ENCODE measurements at places on chromosomes 6 and 20.

GRCh38 chr20:51426718-51427650 lies 115.5 kb downstream of the NFATC2 start:
- DNase-seq: no peak

- DNase-seq: no peak
These were observed 20.0 kb downstream of the SAMD3 start for GRCh38 chr6:130202782-130203181.

- no peak for DNase-seq
These were observed 143.1 kb upstream of the MOCS1 start for GRCh38 chr6:40077315-40077714.

- peak; percentile 73 for DNase-seq
These were observed 36.0 kb upstream of the SMIM29 start for GRCh38 chr6:34284563-34285447.

- peak; percentile 6 for DNase-seq
These were observed 749.7 kb downstream of the MAFB start for GRCh38 chr20:39939241-39939865.

- peak; percentile 60 for DNase-seq
These were observed 213.6 kb upstream of the PLCB4 start for GRCh38 chr20:8855315-8855714.

DNA sequence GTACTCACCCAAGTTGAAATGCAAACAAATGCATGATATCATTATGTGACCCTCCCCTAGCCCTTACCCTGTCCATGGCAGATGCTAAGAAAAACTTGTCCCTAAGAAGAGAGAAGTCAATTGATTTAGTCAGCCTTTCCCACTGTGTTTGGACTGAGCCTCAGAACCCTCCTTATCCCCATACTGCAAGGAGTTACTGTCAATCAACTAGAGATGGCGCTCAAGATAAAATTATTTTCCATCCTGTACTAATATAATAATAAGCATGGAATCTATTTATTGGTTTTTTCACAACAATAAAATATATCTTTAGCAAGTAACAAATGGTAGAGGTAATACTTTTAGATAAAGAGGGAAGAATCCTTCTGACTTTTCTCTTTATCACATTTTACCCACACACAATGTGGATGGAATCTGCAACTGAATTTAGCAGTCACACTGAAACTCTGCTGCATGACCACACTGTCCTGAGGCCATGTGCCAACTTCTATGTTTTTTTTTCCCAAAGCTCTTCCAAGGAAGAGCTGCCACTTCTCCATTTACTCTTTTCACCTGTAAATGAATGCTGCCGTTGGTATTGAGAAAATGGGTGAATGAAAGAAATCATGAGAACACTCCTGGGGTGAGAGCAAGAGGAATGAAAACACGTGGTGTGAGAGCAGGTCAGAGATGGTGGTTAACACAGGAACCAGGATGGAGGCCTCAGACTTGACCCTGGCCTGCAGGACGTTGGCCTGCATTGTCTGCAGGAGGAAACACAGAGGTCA lies 10.5 kb downstream of the NT5E start:
- no peak for DNase-seq

DNA sequence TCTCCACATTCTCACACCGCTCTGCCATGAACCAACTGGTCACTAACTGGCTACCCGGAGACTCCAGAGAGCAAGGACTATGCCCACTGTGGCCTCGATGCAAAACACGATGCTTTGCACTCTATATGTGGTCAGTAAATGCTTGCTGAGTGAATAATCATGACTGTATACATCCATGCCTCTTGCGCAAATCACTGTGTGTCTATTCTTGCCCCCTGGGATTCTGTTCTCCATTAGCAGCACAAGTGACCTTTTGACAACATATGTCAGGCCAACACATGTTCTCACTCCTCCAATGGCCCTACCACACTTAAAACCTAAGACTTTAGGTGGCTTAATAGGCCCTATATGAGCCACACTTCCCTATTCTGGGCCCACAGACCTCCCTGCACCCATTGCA lies 16.9 kb downstream of the KIF16B start:
- peak; percentile 49 for DNase-seq

DNA sequence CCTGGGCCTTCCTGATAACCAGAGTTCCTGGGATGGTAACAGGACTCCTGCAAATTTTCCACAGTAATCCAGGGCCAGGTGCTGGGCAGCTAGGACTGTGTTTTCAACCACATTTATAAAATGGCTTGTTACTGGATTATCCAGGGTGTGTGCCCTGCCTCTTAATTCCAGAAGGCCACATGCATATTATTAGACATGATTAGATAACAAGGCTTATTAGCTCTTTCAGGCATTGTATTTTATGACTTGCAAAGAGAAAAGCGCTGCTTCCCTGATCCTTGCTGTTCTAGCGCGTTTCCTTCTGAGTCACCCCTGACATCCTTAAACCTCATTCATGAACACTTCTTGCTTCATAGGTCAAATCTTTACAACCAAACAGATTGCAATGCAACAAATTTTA lies 208.6 kb downstream of the UST start:
- no peak for DNase-seq

GRCh38 chr6:117232196-117232595 lies 33.2 kb upstream of the VGLL2 start:
- DNase-seq: peak; percentile 99

DNA sequence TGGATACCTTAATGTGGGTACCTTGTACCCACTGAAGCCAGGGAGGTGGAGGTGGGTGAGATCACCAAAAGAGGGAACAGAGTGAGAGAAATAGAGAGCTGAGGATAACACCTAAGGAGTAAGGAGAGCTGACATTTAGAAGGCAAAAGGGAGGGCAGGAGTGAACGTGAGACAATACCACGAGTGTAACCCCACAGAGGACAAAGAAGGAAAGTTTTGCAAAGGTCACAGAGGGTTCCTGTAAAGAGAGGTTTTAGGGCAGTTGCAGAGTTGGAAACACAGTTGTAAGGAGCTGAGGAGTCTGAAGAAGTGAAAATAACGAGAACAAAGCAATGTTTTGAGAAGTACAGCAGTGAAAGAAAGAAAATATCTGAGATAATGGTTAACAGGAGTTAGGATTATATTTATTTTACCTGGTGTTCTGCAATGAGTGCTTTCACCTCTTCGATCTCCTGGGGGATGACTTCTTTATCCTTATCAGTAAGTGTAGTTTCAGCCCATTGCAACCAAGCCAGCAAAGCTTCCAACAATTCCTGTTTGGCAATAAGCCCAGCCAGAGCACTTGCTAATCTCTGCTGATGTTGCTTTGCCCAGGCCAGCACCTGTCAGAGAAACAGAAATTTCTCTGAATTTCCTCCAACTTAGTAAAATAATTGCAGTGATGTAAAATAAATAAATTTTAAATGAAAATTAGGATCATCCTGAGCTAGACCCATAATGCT lies 166.8 kb downstream of the DST start:
- peak; percentile 35 for DNase-seq

DNA sequence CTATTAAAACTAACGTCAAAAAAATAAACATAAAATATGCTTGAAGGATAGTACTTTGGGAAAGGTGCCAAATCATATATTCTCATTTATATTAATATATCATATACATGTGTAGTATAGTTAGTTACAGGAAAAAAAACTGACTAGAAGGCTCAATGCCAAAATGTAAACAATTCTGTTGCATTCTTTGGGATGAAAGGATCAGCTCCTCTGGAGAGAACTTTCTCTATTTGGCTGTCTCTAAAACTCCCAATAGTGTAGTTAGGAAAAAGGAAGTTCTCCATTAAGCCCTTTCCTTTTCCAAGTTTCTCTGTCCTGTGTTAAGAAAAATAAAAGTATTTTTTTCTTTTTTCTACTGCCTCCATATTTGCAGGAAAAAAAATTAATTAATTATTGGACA lies 86.5 kb upstream of the BTN3A2 start:
- no peak for DNase-seq

GRCh38 chr6:27474172-27474465 lies 1.2 kb upstream of the ZNF184 start:
- no peak for DNase-seq

DNA sequence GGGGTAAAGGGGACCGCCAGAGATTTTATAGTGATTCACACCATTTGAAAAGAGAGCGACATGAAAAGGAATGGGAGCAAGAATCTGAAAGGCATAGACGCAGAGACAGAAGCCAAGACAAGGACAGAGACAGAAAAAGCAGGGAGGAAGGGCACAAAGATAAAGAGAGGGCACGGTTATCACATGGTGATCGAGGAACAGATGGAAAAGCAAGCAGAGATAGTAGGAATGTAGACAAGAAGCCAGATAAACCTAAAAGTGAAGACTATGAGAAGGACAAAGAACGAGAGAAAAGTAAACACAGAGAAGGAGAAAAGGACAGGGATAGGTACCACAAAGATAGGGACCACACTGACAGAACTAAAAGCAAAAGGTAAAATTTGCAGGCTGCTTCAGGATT lies 77.7 kb downstream of the PHF3 start:
- DNase-seq: no peak

- DNase-seq: no peak
These were observed 7.8 kb upstream of the NCOA3 start for GRCh38 chr20:47493963-47494293.

DNA sequence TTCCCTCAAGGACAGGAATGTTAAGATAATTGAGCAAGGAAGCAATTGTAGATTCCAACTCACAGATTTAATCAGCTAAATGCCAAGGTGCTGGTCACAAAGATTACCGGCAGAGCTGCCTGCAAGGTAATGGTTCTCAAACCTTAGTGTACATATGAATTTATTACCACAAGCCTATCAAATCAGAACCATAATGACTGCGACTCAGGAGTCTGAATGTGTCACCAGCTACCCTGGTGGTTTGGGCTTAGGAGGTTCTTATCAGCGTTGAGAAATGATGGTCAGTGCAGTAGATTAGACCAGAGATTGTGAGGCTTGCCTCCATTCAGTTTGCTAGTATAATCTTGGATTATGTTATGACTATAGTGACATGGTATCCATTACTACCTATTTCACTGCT lies 78.9 kb downstream of the MTFR2 start:
- no peak for DNase-seq

All from LHCN-M2 (cell line).